ENCODE measurements at places on chromosomes 12 and 14.

DNA sequence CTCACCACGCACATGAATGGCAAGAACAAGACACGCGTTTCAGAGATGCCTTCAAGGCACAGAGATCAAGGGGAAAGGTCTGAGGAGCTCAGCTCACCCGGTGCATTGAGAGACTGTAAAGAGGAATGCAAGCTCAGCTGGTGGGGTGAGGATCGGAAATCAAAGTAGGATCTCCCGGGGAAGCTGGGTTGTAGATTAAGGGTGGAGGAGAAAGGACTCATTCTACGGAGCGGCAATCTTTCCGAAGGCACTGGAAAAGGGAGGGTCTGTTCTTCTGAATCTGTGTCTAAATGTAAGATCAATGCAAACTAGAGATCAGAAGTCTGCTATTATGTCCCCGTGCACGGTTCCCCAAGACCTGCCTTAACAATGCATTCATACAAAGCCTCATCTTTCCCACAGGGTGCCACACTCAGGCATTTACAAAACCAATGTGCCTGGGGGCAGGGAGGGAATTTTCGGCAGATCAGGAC is 41.6 kb upstream of the PYGL start:
- DNase-seq: no peak

- no peak for DNase-seq
Measured at GRCh38 chr14:72763892-72764291, 130.0 kb downstream of the DPF3 start.

DNA sequence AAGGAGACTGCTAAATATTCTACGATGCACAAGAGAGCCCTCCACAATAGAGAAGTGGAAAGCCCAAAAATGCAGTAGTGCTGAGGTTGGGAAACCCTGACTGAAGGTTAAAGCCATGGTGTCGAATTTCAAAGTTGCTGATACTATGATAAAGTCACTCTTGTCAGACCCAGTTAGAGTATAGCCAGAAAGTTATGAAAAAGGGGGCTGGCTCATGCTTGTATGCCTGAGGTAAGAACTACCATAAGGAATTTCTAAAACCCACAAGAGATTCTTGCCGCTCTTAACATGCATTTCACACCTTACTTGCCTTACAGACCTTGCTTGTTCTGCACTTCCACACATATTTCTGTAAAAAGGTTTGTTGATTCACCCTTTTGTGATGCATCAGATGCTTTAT is 184.6 kb downstream of the SLC6A15 start:
- no peak for DNase-seq

GRCh38 chr12:64794305-64794704 is 30.1 kb upstream of the TBC1D30 start:
- no peak for DNase-seq

GRCh38 chr14:33165144-33165925 is 226.7 kb downstream of the NPAS3 start:
- DNase-seq: no peak

DNA sequence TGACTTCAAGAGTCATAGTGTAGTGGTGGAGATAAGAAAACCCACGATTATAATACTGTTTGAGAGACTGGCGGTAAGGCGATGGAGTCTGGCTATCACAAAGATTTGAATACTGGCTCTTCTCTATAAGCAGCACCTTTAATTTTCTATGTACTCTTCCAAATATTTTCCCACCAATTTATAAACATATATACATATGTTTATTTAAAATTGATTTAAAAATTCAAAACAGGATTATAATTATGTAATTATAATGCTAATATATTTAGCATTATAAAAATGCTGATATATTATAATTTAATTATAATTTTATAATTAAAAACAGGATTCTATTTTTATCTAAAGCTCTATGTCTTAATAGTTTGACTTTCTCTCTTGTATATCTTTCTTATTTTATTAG is 15.4 kb upstream of the DCD start:
- DNase-seq: no peak

DNA sequence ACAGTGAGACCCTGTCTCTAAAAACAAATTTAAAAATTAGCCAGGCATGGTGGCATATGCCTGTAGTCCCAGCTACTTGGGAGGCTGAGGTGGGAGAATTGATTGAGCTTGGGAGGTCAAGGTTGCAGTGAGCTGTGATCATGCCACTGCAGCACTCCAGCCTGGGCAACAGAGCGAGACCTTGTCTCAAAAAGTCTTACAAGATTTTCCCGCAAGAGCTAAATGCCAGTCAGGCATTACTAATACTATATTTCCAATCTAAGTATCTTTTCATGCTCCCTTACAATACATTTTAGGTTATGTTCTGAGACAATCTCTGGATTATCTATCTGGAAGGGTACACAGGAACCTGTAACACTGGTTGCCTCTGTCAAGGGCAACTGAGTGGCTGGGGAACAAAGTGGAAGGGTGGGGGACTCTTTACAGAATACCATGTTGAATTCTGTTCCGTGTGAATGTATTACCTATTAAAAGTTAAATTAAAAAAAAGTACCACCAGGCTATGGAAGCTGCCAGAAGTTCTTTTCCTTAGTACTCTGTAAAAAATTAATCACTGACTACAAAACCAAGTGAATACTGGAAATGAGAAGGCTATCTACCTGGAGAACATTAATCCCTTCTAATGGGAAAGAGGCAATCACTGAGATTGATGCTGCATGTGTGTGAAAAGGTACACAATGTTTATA is 56.7 kb downstream of the BTBD7 start:
- no peak for DNase-seq

DNA sequence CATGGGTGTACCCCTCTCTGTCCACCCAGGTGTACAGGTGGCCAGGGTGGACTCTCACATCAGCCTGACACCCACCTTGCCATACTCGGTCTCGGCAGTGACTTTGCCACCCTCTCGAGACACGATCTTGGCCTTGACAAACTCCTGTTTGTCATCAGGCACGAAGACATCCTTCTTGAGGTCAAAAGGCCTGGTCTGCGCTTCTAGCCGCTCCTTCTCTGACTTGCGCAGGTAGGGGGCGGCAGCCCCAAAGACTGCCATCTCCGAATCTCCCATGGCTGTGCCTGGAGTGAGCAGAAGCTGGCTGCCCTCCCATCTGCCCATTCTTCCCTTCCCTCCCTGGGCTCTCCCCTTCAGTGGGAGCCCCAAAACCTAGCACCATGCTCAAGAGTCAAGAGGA is 2.0 kb downstream of the MYH7 start:
- no peak for DNase-seq

- DNase-seq: peak; percentile 82
Measured at GRCh38 chr14:100031506-100032281, 33.5 kb upstream of the EVL start.

DNA sequence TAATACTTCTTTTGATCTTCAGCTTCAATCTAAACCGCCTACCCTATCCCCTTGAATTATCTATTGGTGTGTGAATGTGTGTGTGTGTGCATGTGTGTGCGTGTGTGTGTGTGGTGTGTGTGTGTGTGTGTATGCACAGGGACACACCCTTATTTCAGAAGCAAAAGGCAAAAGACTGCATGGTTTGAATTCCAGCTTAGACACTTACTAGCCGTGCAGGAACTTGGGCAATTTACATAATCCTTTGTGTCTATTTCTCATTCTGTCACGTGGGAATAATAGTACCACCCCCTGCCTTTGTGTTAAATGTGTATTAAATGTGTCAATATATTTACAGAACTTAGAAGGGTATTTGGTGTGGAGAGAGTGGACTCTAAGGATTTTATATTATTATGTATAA is 251.7 kb downstream of the TMEM132C start:
- DNase-seq: no peak

DNA sequence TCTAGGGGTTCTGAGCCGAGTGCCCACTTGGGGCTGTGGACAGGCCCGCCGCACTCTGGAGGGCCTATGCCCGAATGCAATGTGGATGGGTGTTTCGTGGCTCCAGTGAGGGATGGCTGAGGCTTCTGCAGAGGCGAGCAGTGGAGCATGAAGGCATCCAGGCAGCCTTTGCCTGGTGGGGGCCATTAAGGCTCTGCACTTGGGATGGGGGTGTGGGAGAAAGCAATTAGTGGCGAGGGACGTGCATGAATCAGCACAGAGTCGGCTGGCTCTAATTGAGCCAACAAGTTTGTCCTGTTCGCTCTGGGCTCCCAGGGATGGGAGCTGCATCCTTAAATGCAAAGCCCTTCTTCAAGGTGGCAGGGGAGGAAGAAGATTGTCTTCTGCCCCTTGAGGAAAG is 346.9 kb upstream of the FKBP4 start:
- DNase-seq: no peak

DNA sequence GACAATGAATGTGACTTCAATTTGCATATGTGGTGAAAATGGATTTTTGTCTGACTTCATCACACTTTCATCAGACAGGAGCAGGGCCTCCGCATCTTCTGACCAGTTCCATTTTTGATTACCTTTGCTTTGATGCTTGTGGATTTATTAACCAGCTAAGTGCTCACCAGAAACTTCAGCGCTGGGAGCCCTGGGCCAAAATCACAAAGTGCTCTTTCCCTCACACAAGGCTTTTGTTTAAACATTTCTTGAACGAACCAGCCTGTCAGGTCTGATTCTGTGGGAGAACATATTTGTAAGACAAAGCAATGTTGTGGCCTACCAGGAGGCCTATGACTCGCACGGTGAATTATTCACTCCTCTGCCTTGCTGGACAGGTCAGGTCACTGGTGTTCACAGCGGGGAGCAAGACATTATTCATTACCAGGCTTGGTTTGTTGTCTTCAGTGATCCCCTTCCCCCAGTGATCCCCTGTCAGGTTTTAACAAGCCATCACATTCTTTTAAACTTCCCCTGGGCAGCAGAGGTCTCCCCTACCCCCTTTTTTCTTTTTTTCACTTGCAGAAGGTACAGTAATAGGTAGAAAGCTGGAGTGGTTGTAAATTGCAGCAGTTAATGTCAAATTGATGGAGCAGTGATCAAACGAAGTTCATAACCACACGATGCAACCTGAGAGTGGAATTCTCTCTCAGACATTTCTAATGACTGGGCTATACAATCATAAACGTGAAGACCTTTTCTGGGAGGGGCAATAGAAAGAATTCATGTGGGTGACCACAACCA is 167.5 kb upstream of the PRICKLE1 start:
- peak; percentile 89 for DNase-seq

- DNase-seq: no peak
Measured at GRCh38 chr14:101716077-101716950, 45.2 kb upstream of the PPP2R5C start.

- no peak for DNase-seq
Measured at GRCh38 chr14:75313294-75313693, 34.7 kb downstream of the FOS start.

GRCh38 chr12:120783197-120783596 is 57.6 kb downstream of the ACADS start:
- DNase-seq: no peak

DNA sequence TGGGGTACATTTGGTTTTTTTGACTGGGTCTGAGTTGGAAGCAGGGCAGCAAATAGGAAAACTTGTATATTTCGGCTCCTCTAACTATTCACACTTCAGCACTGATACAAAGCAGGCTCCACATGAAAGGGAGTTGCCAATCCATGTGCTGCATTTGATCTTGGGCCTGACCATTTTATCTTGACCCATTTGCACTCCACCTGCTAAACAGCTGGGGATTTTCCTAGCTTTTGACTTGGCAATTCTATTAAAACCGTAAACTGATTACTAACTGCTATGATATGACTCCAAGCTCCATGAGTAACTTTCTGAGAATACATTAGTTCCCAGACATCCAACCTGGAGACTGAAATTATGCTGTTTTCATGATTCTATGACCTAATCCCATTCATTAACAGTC is 797.1 kb downstream of the BCL11B start:
- no peak for DNase-seq

GRCh38 chr12:104171785-104172569 is 34.0 kb upstream of the NFYB start:
- no peak for DNase-seq

GRCh38 chr12:51926718-51927117 is 19.4 kb downstream of the ACVRL1 start:
- no peak for DNase-seq

GRCh38 chr14:24171422-24172260 is at the start of gene REC8:
REC8 (plus strand) TSS chr14:24172080; CDS start chr14:24172553, 473 bp downstream.
- peak; percentile 44 for DNase-seq

GRCh38 chr12:107522692-107523477 is 162.7 kb upstream of the PWP1 start:
- no peak for DNase-seq

GRCh38 chr12:12870465-12870864 is 20.9 kb upstream of the GPRC5A start:
- peak; percentile 44 for DNase-seq

GRCh38 chr12:63965936-63966605 is 121.6 kb downstream of the SRGAP1 start:
- DNase-seq: no peak

DNA sequence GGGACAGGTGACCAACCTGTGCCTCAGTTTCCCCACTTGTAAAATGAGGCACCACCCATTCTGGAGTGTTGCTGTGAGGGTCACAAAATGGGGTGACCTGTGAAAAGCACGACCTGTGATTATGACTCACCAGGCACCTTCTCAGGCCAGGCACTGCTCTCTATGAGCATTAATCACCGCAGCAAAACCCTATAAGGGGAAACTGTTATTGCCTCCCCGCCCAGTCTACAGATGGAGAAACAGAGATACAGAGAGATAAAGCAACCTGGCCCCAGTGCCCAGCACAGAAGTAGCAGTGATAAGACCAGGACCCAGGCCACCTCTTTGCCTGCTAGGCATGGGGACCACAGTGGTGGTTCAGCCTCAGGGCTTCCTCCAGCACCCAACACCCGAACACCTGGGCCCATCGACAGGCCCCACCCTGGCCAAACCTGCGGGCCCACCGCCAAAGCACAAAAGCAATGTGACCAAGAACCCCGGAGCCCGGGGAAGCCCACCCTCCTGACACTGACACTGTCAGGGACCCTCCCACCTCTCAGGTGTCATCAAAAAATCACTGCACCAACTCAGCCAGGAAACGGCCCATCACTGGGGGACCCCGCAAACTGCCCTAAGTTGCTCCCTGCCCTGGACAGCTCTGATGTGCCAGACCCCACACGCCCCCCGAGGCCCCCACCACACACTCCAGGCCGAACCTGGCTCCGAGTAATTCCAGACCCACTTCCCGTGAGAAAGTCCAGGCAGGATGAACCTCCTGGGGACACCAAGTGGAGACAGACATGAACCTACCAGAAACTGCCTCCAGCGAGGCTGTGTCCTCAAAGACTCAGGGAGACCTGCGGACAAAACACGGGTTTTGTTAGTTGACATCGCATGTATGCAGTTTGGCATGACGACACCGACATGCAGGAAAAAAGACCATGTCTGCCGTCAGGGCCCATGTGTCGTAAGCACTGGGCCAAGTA is 32.4 kb downstream of the NCOR2 start:
- no peak for DNase-seq

GRCh38 chr14:69475194-69475818 is 9.2 kb upstream of the PLEKHD1 start:
- DNase-seq: no peak

DNA sequence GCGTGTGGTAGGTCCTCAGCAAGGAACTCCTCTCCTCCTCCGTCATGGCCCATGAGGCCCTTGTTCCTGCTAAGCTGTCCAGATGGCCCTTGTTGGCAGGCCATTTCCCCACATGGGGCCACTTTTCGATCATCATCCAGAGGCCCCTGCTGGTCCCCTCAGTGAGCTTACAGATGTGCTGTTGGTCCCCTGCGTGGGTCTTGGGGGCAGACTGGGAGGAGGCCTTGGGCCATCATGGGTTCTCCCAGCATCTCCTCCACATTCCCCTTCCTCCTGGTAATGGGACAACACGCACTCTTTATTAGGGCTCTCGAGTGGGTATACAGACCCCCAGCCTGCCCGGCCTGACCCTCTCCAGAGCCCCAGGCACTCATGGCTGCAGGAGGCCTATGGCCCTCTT is 114.7 kb downstream of the BEGAIN start:
- no peak for DNase-seq

- DNase-seq: no peak
Measured at GRCh38 chr12:27732281-27732680, 21.6 kb downstream of the MRPS35 start.
